ENCODE measurements at places on chromosomes 1 and 21.

DNA sequence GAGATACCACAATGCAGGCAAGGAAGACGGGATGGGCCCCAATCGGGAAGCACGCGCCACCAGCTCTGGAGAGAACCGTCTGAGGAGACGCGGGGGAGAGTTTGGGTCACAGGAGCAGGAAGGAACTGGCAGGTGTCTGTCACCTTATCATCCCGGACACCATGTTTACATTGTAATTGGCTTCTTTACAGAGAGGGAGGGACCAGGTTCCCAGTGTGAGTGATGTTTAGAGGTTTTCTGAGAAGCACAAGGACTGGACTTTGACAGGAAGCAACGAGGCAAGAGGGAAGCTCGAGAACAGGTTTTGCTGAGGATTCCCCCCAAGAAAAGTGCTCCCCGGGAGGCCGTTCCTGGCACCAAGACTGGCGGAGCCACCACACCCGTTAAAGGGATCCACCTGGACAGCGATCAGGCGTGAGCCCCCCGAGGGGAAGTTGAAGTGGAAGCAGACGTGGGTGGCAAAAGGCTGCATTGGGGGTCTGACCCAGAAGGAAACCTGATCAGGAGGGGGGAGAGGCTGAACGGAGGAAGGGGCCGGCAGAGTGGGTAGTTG lies 957 bp downstream of the EPS15 start:
- no peak for DNase-seq

DNA sequence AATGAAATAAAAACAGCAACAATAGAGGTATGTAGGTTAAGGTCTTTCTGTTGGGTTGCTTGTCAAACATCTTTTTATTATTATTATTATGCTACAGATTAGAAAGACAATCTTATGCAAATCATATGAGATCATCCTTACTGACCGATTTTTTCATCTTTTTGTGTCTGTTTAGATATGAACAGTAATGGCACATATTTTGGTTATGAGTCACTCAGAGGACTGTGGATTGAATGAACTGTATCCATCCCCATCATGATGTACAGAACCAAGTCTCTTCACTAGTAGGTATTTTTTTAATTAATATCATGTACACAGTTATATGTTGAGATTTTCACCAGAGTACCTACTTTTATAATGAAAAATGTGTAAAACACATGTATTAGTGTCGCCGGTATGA lies 159.1 kb downstream of the CHRM3 start:
- DNase-seq = no peak

GRCh38 chr1:160006312-160006940 lies 25.4 kb downstream of the PIGM start:
- no peak for DNase-seq

DNA sequence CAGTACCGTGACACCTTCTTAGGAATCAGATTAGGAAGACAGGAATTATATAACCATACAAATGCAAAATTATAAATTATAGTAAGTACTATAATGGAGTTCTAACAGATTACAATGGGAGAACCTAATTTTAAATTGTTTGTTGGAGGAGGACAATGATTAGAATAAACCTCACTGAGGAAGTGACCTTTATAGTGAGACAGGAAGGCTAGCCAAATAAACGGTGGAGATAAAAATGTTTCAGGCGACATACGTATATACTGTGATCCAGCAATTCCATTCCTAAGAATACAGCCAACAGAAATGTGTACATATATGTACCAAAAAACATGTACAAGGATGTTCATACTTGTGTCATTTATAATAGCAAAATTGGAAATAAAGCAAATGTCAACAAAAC lies 15.2 kb downstream of the SYNJ1 start:
- DNase-seq = no peak

GRCh38 chr1:55041613-55042012 lies 2.3 kb downstream of the PCSK9 start:
- DNase-seq = no peak

DNA sequence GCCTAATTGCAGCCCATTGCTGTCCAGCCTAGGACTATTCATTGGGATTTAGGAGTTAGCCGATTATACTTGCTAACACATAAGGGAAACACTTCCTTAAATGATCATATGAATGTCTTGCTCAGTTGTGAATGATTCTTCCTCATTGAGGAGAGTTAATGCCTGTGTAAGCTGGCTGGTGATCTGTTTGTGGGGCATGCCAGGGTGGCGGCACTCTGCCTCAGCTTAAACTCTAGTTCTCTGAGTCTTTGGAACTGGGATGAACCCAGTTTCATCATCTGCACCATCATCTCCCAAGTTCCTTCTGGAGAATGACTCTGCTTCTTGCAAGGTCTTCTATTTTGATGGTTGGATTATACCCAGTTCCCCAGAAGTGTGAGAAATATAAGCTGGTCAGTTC lies 23.9 kb upstream of the SLAMF6 start:
- no peak for DNase-seq

DNA sequence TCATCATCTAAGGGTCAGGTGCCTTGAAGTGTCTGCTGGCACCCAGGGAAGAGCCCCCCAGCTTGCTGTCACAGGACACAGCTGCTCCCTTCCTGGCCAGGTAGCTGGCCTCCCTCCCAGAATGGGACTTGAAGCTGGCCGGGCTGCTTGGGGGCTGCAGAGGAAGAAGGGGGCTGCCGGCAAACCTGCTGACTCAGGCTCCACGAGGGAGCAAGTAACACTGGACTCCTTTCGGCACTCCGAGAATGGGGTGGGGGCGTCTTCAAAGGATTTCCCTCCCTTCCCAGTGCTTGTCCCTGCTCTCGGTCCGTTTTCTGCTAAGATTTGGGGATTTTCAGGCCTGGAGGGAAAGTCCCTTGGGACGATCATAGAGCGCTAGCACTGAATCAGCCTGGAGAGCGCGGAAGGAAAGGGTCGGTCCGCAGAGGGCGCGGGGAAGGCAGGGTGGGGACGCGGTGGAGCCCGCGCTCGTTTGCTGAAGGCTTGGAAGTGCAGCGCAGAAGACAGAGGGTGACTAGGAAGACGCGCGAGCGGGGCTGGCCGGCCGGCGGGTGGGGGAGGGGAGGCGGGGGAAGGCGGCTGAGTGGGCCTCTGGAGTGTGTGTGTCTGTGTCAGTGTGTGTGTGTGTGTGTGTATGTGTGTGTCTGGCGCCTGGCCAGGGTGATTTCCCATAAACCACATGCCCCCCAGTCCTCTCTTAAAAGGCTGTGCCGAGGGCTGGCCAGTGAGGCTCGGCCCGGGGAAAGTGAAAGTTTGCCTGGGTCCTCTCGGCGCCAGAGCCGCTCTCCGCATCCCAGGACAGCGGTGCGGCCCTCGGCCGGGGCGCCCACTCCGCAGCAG lies at the start of gene CSF1:
CSF1 (plus strand) TSS at position 727 of the 840 bp plus-strand sequence. CDS start 175 bp downstream, outside the sequence.
- DNase-seq = no peak

- no peak for DNase-seq
These were observed 30.3 kb downstream of the RSPH1 start for GRCh38 chr21:42465803-42466127.

DNA sequence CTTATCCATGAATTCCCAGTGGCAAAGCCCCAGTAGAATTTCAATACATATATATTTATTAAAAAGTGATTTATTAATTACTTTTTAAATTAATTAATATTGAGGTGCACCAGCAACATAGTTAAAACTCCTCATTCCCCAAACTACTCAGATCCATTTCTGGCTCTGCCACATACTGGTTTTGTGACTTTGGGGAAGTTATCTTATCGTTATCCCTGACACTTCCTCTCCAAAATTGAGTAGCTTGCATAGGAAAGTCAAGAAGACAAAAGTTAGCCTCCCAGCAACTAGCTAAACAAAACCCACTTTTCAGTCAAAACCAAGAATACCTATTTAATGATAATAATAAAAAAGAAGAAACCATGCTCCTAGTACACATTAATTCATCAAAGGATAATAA lies 35.9 kb downstream of the TCP10L start:
- DNase-seq = no peak

All from GM04503 (cell line).